Activated T-helper 9 cell treated with anti-CD3 and anti-CD28 coated beads, Interleukin-2, amount 50 U/mL, for 16 hours (primary cell): ENCODE measurements at places on chromosomes 12 and 14.

GRCh38 chr14:100168506-100168905, 9.1 kb upstream of the DEGS2 start:
- no peak for DNase-seq

- no peak for DNase-seq
These were observed 24.9 kb downstream of the DGLUCY start for GRCh38 chr14:91138511-91139359.

DNA sequence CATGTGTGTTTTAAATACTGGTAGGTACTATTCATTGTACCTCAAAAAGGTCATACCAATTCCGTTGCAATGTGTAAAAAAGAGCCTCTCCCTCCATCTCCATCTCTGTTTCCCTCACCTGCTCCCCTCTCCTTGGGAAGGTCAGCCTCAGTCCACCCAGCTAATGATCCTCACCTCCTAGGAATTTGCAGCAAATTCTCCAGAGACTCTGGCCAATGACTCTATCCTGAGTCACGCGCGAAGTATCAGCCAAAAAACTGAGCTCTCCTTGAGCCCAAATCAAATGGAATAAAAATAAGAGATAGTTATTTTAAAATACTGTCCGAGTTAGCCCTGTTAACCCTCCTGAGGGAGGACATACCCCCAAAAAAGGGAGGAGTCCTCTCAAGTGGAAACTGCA, 148.4 kb downstream of the DPF3 start:
- DNase-seq: no peak

- no peak for DNase-seq
These were observed 70.8 kb downstream of the SRGAP1 start for GRCh38 chr12:63915105-63915800.
